Glutamatergic neuron (in vitro differentiated cells): ENCODE measurements at places on chromosomes 11 and 22. TPM values are rescaled to one million over a fixed set of nuclear protein-coding genes. Genes with fewer than 3 reads are reported as not detected.

Gene ARHGEF17
- total RNA-seq, result 43.3 TPM

- H3K4me3 ChIP-seq, result no peak overlapping the region
- H3K27ac ChIP-seq, result no peak overlapping the region
- peaks cover 9% of the 10 kb centered on the region for H3K27me3 ChIP-seq
- no peaks in the 10 kb centered on the region for H3K4me1 ChIP-seq
- H3K36me3 ChIP-seq, result peaks cover 15% of the 10 kb centered on the region
These were observed 9.3 kb downstream of the CRYBB3 start for GRCh38 chr22:25208743-25209505.

- no peak overlapping the region for H3K4me3 ChIP-seq
- DNase-seq, result no peak
- H3K27me3 ChIP-seq, result peaks cover 8% of the 10 kb centered on the region
These were observed 378.1 kb downstream of the CADM1 start for GRCh38 chr11:115126092-115126491.

DNA sequence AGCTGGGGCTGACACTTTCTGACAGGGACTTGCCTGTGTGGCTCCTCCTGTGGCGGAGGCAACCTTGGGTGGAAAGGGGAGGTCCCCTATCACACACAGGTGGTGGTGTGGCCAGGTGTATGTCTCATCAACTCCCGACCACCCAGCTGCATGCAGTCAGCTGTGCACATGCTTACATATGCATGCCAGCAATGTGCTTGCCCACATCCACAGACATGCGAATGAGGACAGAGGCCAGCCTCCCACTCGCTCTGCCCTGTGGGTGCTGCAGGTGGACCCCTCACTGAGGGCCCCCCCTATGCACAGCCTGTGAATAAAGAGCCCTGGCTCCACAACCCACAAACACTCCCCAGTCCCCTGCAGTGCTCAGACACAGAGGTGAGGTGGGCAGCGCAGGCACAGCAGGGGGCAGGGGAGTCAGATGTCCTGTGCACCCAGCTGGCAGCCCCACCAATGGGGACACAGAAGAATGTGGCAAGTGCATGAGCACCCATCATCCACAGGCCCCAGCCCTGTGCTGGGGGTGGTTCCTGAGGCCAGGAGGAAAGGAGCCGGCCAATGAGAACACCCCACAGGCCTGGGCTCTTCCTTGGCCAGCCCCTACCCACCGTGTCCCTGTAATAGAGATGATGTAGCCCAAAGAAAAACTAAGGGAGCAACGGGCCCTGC, 9.5 kb downstream of the GNB1L start:
- H3K36me3 ChIP-seq, result no peaks in the 10 kb centered on the region
- H3K27ac ChIP-seq, result no peak overlapping the region
- no peak for DNase-seq
- H3K4me3 ChIP-seq, result no peak overlapping the region
- H3K27me3 ChIP-seq, result peaks cover 2% of the 10 kb centered on the region
- H3K4me1 ChIP-seq, result peaks cover 1% of the 10 kb centered on the region
